ENCODE measurements at places on chromosomes 5 and 9. TPM values are rescaled to one million over a fixed set of nuclear protein-coding genes. Genes with fewer than 3 reads are reported as not detected.

- H3K4me3 ChIP-seq = no peak overlapping the region
- H3K4me1 ChIP-seq = no peaks in the 10 kb centered on the region
- H3K27ac ChIP-seq = peak overlapping the region; percentile 28
- H3K27me3 ChIP-seq = no peaks in the 10 kb centered on the region
- no peak for DNase-seq
Observed at GRCh38 chr5:252546-252945, 18.9 kb upstream of the PDCD6 start.

DNA sequence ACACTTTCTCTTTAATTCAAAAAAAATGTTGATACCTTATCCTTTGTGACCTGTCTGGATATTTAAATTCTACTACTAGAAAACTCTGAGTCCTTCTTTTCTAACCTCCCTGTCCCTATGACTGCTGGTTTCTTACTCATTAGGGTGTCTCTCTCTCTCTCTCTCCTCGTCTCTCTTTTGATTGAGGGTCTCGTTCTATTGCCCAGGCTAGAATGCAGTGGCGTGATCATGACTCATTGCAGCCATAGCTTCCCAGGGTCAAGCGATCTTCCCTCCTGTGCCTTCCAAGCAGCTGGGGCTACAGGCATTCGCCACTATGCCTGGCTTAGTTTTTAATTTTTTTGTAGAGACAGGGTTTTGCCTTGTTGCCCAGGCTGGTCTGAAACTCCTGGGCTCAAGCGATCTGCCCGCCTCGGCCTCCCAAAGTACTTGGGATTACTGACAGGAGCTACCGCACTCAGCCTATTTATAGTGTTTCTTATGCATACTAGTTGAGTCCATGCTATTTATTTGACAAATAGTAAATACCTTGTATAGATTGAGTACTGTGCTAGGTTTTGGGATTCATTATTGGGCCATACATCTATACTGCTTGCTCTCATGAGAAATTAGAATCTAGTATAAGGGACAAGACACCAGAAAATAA is 61.9 kb downstream of the NSD1 start:
- H3K27ac ChIP-seq = no peak overlapping the region
- H3K36me3 ChIP-seq = no peaks in the 10 kb centered on the region
- no peaks in the 10 kb centered on the region for H3K27me3 ChIP-seq
- no peak overlapping the region for H3K4me3 ChIP-seq
- no peaks in the 10 kb centered on the region for H3K4me1 ChIP-seq
- no peak for DNase-seq

DNA sequence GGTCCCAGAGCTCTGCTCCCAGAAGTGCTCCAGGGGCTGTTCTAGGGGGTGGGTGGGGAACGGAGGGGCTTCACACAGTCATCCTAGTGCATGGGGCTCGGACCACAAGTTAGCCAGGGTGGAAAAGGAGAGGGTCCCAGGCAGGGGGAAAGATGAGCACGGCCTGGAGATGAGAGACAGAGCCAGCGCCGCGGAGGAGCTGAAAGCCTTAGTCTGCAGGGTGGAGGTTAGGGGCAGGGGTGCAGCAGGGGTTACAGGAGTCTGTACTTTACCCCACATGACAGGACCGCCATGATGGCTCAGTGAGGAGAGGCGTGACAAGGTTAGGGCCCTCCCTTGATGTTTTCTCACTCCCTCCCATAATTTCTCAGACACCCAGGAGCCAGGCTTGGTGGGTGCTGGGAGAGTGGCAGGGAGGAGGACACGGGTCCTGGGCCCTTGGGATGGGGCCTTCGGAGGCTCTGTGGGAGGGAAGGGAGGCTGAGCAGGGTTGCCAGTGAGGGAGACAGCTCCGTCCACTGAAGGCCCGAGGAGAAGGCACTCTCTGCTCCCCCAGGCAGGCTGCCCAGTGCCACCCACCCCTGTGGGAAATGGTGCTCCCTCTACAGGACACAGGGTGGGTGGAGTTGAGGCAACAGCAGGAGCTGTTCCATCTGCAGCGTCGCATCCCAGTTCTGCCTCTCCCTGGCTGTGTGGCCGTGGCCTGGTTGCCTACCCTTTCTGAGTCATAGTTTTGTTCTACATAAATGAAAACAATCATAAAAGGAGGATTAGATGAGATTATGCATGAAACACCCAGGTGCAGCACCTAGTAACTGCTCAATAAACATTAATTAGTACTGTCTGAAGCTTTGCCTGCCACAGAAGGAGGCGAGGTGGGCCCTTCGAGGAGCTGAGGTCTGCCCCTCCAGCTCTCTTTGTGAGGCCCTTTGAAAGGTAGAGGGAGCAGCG is 66.2 kb downstream of the NDST1 start:
- H3K27me3 ChIP-seq = no peaks in the 10 kb centered on the region
- H3K27ac ChIP-seq = no peak overlapping the region
- H3K36me3 ChIP-seq = no peaks in the 10 kb centered on the region
- no peak overlapping the region for H3K4me3 ChIP-seq
- no peaks in the 10 kb centered on the region for H3K4me1 ChIP-seq
- peak; percentile 11 for DNase-seq

GRCh38 chr9:130665029-130665430 is 636 bp downstream of the PRDM12 start:
- no peak overlapping the region for H3K27ac ChIP-seq
- peaks cover 60% of the 10 kb centered on the region for H3K27me3 ChIP-seq
- H3K4me1 ChIP-seq = peaks cover 56% of the 10 kb centered on the region
- H3K4me3 ChIP-seq = no peak overlapping the region

- no peaks in the 10 kb centered on the region for H3K27me3 ChIP-seq
- DNase-seq = no peak
- no peak overlapping the region for H3K4me3 ChIP-seq
- no peaks in the 10 kb centered on the region for H3K36me3 ChIP-seq
- H3K27ac ChIP-seq = no peak overlapping the region
Observed at GRCh38 chr5:76547242-76547890, 75.8 kb downstream of the F2RL2 start.

- H3K4me3 ChIP-seq = no peak overlapping the region
- no peaks in the 10 kb centered on the region for H3K4me1 ChIP-seq
Observed at GRCh38 chr9:122186777-122187470, 27.2 kb downstream of the MORN5 start.

DNA sequence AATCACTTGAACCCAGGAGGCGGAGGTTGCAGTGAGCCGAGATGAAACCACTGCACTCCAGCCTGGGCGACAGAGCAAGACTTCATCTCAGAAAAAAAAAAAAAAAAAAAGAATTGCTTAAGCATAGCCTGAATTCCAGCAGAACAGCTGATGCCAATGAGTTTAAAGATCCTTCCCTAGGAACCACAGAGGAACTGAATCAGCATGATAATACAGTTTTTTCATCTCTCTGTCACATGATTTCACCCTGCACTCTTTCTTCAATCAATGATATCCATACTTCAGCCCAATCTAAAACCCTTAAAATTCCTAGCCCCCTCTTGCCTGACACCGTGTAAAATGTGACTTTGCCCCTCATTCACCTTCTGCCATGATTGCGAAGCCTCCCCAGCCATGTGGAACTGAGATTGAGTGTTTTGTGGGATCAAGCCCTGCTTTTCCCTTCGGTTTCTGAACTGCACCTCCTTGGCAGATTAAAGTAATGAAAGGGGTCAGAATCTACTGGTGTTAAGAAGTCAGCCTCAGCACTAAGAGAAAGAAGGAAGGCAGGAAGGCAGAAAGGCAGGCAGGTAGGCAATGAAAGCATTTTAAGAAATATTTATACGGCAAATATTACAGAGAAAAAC is 20.9 kb upstream of the DMXL1 start:
- no peaks in the 10 kb centered on the region for H3K36me3 ChIP-seq
- no peak for DNase-seq
- H3K27me3 ChIP-seq = no peaks in the 10 kb centered on the region
- H3K27ac ChIP-seq = no peak overlapping the region
- no peak overlapping the region for H3K4me3 ChIP-seq

- H3K36me3 ChIP-seq = no peaks in the 10 kb centered on the region
- DNase-seq = no peak
- no peak overlapping the region for H3K27ac ChIP-seq
- H3K4me1 ChIP-seq = no peaks in the 10 kb centered on the region
- H3K27me3 ChIP-seq = no peaks in the 10 kb centered on the region
Observed at GRCh38 chr5:128135286-128135685, 51.7 kb downstream of the SLC12A2 start.

DNA sequence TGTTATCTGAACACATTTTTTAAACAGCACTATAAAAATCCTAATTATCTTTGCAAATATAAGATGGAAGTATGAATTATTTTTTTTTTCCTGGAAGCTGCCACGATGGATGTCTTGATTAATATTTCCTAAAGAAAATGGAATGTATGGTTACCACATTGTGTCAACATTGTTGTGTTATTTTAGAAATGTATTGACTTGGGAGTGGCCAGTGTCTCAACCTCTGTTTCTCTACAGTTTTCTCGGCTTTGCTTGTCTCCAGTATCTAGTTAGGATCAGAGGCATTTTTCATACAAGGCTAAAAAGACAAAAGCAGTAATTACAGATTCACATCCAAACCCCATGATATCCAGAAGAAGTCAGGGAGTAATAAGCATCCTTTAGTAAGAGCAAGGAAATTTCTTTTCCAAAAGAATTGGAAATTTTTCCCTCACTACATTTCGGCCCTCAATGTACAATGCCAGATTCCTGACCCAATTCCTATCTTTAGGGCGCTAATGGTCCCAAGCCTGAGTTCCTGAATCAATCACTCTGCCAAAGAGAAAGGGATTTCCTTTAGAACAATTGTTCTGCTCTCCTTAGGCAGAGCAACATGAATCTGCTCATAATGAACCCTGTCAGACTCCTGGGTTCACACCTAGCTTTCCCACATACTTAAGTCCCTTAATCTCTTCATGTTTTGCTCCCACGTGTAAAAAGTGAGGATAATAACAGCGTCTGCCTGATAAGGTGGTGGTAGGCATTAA is 111.7 kb downstream of the EDIL3 start:
- no peak overlapping the region for H3K27ac ChIP-seq
- DNase-seq = no peak
- H3K4me3 ChIP-seq = no peak overlapping the region

- no peaks in the 10 kb centered on the region for H3K27me3 ChIP-seq
- no peak overlapping the region for H3K4me3 ChIP-seq
- DNase-seq = no peak
- no peak overlapping the region for H3K27ac ChIP-seq
- H3K36me3 ChIP-seq = no peaks in the 10 kb centered on the region
Observed at GRCh38 chr5:73938280-73938937, 312.4 kb downstream of the ARHGEF28 start.

DNA sequence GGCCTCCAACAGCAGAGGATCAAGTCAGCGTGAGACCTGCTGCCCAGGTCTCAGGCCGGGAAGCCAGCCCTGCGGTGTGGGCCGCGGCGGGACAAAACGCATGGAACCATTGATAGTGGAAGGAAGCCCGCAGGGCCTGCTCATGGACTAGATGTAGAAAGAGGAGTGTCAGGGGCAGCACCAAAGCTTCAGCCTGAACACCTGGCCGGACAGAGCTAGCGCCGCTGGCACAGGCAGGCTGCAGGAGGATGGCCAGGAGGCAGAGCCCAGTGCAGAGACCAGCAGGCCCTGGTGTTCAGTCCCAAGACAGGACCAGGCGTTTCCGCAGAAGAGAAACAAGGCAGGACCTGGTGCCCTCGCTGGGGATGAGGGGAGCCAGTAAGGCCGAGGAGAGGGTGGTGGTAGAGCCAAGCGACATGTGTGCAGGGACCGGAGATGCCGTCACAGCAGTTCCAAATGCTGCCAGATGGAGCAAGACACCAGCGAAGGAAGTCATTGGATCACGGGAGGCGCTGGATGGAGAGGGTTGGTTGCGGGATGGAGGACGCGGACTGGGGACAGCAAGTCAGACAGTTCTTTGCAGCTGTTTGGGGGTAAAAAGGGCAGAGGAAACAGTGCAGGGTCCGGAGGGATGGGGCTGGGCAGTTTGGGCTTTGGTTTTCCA is 42.1 kb upstream of the OLFM1 start:
- no peak for DNase-seq
- no peaks in the 10 kb centered on the region for H3K27me3 ChIP-seq
- no peak overlapping the region for H3K4me3 ChIP-seq
- no peaks in the 10 kb centered on the region for H3K36me3 ChIP-seq
- H3K4me1 ChIP-seq = no peaks in the 10 kb centered on the region

- H3K27me3 ChIP-seq = no peaks in the 10 kb centered on the region
- H3K4me3 ChIP-seq = no peak overlapping the region
- H3K4me1 ChIP-seq = no peaks in the 10 kb centered on the region
- no peak overlapping the region for H3K27ac ChIP-seq
- H3K36me3 ChIP-seq = no peaks in the 10 kb centered on the region
- DNase-seq = no peak
Observed at GRCh38 chr5:118678746-118679145, 309.6 kb downstream of the DTWD2 start.

- H3K4me3 ChIP-seq = no peak overlapping the region
- H3K27ac ChIP-seq = no peak overlapping the region
- no peak for DNase-seq
- H3K4me1 ChIP-seq = no peaks in the 10 kb centered on the region
- H3K36me3 ChIP-seq = no peaks in the 10 kb centered on the region
Observed at GRCh38 chr9:19451240-19452087, 42.7 kb downstream of the ACER2 start.

DNA sequence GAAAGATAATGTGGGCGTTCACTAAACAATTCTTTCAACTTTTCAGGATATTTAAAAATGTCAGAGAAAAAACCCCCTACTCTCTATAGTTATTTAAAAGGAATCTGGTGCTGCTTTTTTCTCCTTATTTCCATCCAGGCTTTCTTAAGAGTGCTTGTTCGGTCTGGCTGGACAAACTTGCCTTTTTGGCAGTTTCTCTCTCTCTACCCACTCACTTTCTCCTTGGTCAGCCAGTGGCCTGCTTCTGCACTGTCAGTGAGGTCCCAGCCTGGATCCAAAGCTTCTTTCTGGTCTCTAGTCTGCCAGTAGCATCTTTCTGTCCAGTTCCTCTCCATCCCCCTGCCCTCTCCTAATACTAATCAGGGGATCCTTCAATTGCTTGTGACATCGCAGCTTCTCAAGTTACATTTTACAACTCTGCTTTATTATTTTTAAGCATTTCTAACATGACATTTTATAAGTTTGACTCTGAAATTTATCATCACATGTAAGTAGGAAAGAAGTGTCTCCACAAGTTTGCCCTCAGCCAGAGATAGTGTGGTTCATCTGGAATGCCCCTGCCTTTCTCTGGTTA is 50.4 kb downstream of the PIK3R1 start:
- peak overlapping the region; percentile 81 for H3K27ac ChIP-seq
- H3K4me1 ChIP-seq = peaks cover 14% of the 10 kb centered on the region
- DNase-seq = no peak
- no peaks in the 10 kb centered on the region for H3K36me3 ChIP-seq
- H3K27me3 ChIP-seq = no peaks in the 10 kb centered on the region
- H3K4me3 ChIP-seq = no peak overlapping the region

- peak overlapping the region; percentile 99 for H3K4me3 ChIP-seq
- no peak for DNase-seq
- H3K4me1 ChIP-seq = no peaks in the 10 kb centered on the region
- H3K27me3 ChIP-seq = no peaks in the 10 kb centered on the region
Observed at GRCh38 chr9:132945186-132946130, 1.0 kb upstream of the TSC1 start.

SPRY4 gene
- total RNA-seq = 10.4 TPM

FAM200C gene
- 10.3 TPM for total RNA-seq

BAG1 gene
- 78.4 TPM for total RNA-seq

CRHBP gene
- total RNA-seq = not detected

GKAP1 gene
- total RNA-seq = 24.8 TPM

SCGB3A2 gene
- total RNA-seq = not detected

NKD2 gene
- total RNA-seq = not detected

LCN2 gene
- not detected for total RNA-seq
